ENCODE measurements at places on chromosomes 2 and 18.

GRCh38 chr2:164972216-164972615, 16.9 kb upstream of the SLC38A11 start:
- DNase-seq = no peak

- no peak for DNase-seq
Observed at GRCh38 chr2:63218800-63219526, 168.3 kb downstream of the OTX1 start.

DNA sequence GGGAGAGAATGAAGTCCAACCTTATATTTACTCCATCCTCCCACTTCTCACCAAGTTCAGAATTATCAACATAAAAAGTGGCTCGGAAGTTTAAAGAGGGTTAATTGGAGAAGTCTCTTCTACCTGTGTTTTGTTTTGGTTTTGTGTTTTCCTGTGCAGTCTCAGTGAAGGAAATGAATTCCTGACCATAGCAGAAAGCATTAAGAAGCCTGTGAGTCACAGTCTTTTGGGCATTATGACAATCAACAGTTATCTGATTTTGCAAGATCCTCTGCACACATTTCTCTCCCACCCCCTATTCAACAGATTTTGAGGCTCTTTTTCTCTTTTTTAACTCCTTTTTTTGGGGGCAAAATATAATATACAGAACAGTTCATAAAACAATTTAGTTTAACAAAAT, 8.6 kb upstream of the RPL37A start:
- no peak for DNase-seq

DNA sequence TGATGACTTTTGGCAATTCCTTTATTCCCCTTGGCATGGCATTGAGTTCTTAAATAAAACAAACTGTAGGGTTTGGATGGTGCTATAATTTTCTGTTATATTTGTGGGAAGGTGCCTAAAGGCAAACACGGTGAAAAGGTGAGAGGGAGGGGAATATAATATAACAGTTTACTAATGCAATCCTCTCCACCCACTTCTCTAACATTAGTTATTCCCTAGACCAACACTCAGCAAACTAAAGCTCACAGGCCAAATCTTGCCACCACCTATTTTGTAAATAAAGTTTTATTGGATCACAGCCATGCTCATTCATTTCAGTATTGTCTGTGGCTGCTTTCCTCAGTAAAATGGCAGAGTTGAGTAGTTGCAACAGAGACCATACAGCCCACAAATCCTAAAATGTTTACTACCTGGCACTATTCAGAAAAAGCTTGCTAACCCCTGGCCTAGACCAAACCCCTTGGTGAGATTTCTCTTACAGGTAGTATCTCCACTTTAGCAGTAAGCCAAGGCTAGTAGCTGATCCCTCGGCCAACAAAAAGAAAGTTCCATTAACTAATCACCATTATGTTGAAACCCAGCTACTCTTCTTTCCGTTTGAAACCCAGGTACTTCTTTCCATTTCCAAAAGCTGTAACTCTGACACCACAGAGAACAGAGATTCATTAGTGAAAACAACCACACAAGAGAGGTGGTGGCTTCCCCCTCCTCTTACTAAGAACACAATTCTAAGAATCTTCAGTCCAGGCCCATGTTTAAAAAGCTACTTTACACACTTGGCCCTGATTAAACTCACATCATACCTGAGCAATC, 136.1 kb upstream of the CHAC2 start:
- DNase-seq = no peak

DNA sequence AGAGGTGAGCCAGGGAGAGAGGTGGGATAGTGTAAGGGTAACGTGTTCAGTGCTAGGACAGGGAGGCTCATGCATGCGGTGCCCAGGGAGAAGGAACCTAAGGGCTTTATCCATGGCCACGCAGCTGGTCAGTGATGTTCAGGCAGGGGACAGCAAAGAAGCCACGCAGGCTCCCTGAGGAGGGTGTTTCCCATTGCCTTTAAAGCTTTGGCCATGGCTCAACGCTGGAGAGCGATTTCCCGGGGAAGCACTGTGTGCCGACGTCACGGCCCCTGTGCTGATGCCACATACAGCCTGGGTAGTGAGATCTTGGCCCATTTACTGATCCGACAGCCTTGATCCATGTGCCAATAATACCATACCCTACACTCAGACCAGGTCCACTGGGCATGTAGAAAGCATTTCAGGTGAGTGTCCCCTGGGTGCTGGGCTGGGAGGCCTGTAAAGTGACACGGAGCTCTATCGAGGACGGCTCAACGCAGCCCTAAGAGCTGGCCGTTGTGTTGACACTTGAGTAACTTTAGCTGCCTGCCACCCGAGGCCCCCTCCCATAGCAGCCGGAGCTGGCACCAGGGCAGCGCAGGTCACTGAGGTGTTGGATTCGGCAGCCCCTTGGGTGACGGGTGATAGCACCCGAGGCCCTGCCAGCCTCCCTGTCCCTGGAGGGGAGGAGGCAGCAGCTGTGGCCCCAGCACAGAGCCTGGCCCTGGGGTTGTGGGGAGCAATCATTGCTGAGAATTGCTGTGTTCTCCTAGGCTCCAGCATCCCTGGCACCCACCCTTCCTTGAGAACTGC, 41.4 kb downstream of the PDIA6 start:
- no peak for DNase-seq

- no peak for DNase-seq
Observed at GRCh38 chr2:137770166-137770565, 194.1 kb upstream of the HNMT start.

Measured in activated CD4-positive, CD25-positive, alpha-beta regulatory T cell (primary cell).